Cardiac fibroblast (primary cell): ENCODE measurements at places on chromosomes 12 and 14.

GRCh38 chr12:79659961-79660431 lies 30.8 kb downstream of the PAWR start:
- no peak for DNase-seq

- DNase-seq: peak; percentile 50
These were observed 180.7 kb upstream of the SLC38A2 start for GRCh38 chr12:46553266-46553665.

DNA sequence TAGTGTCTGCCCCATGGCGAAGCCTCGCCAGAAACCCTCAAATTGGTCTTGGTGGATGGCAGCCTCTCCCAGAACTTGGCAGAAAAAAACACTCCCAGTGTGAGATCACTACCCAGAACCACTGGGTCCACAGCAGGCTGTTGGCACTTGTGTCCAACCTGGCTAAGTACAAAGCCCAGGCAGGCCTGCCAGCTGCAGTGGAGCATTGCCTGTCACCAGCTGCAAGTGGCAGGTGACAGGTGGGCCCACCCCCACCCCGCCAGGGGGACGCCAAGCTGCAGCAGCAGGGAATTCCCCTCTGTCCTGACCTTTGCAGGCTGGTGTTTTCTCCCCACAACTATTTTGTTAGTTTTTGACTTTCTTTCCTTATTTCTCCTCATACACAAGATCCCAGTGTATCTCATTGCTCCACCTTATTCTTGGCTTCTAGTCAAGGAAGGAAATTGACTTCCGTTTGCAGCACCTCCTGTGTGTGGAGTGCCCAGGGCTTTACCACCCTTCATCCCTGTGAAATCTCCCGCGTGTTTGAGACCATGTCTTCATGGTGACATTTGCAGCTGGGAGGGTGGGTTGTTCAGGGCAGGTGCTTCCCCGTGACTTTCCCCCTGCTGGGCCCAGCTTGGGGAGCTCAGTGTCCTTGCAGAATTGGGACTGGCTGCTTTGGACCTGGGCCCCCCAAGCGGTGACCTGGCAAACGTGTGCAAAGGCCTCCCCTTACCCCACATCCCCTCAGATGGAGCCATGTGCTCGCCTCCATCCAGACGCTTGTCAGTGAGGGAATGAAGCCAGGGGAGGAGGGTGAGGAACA lies 73.8 kb upstream of the RIN3 start:
- no peak for DNase-seq

DNA sequence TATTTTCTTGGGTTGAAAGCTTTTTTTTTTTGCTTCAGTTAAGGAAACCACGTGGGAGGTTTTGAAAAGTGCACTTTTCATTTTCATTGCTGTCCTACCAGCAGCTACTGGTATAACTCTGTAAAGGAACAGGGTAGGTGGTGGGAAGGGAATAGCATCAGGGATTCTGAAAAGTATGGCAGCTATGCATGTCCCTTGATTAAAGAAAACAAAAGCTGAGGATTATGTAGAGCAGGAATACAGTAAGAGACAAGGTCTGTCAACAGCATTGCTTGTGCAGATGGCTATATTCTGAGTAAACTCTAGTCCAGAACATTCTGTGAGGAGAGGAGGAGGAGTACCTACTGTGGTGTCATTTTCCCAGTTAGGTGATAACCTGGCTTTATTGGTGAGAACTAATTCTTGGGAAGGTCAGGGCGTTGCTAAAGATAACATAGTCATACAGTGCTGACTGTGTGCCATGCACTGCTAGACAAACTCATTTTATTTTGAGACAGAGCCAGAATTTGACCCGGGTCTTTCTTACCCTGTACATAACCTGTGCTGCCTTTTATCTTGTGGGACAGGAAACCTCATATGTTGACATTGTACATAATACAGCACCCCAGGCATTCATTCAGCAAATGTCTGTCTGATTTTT lies 80.3 kb upstream of the TRAF3 start:
- DNase-seq: peak; percentile 16
